ENCODE measurements at places on chromosomes 3 and 15. TPM values are rescaled to one million over a fixed set of nuclear protein-coding genes. Genes with fewer than 3 reads are reported as not detected.

FGD5 gene
- polyA plus RNA-seq, result 9.5 TPM

GCSAM gene
- polyA plus RNA-seq, result not detected

GRCh38 chr15:90458061-90458460, 70.0 kb downstream of the IQGAP1 start:
- no peaks in the 10 kb centered on the region for H3K27me3 ChIP-seq
- DNase-seq, result no peak
- no peaks in the 10 kb centered on the region for H3K4me1 ChIP-seq
- H3K27ac ChIP-seq, result no peak overlapping the region
- peaks cover 93% of the 10 kb centered on the region for H3K36me3 ChIP-seq

UPK1B gene
- 1.4 TPM for polyA plus RNA-seq

GRCh38 chr3:128366652-128367051, 100.0 kb downstream of the DNAJB8 start:
- DNase-seq, result no peak
- H3K27me3 ChIP-seq, result no peaks in the 10 kb centered on the region
- H3K4me1 ChIP-seq, result no peaks in the 10 kb centered on the region
- H3K36me3 ChIP-seq, result no peaks in the 10 kb centered on the region

- H3K4me3 ChIP-seq, result no peak overlapping the region
- H3K4me1 ChIP-seq, result peaks cover 41% of the 10 kb centered on the region
- H3K27me3 ChIP-seq, result no peaks in the 10 kb centered on the region
- H3K27ac ChIP-seq, result no peak overlapping the region
- no peak for DNase-seq
Measured at GRCh38 chr3:128320551-128321340, 145.9 kb downstream of the DNAJB8 start.

DNA sequence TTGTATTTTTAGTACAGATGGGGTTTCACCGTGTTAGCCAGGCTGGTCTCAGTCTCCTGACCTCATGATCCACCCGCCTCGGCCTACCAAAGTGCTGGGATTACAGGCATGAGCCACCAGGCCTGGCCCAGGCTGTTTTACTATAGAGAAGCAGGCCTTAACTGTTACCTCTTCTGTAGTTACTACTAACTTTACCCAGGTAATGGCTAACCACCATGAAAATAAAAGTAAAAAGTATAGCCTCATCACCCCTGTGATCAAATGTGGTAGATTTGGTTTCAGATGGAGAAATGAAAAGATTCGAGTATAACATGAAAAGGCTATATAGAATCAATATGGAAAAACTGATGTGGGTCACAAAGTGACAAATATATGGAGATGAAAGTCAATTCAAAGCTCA, 210.1 kb downstream of the CD47 start:
- H3K4me3 ChIP-seq, result no peak overlapping the region
- H3K4me1 ChIP-seq, result no peaks in the 10 kb centered on the region
- H3K27ac ChIP-seq, result no peak overlapping the region
- no peaks in the 10 kb centered on the region for H3K27me3 ChIP-seq
- no peaks in the 10 kb centered on the region for H3K36me3 ChIP-seq

HDGFL3 gene
- 15.6 TPM for polyA plus RNA-seq

GRCh38 chr3:19348941-19349564, 200.7 kb downstream of the KCNH8 start:
- H3K27me3 ChIP-seq, result no peaks in the 10 kb centered on the region
- DNase-seq, result no peak
- H3K4me1 ChIP-seq, result no peaks in the 10 kb centered on the region
- H3K36me3 ChIP-seq, result no peaks in the 10 kb centered on the region

GRCh38 chr3:194686816-194687637, 1.3 kb downstream of the FAM43A start:
- peak overlapping the region; percentile 88 for H3K27ac ChIP-seq
- H3K36me3 ChIP-seq, result no peaks in the 10 kb centered on the region
- peak overlapping the region; percentile 65 for H3K4me3 ChIP-seq

KPNA1 gene
- polyA plus RNA-seq, result 6.7 TPM

- no peaks in the 10 kb centered on the region for H3K36me3 ChIP-seq
- H3K4me1 ChIP-seq, result peaks cover 37% of the 10 kb centered on the region
- no peaks in the 10 kb centered on the region for H3K27me3 ChIP-seq
- H3K27ac ChIP-seq, result peak overlapping the region; percentile 82
- peak overlapping the region; percentile 55 for H3K4me3 ChIP-seq
- peak; percentile 61 for DNase-seq
Measured at GRCh38 chr15:38073178-38073946, 138.9 kb downstream of the TMCO5A start.

DNA sequence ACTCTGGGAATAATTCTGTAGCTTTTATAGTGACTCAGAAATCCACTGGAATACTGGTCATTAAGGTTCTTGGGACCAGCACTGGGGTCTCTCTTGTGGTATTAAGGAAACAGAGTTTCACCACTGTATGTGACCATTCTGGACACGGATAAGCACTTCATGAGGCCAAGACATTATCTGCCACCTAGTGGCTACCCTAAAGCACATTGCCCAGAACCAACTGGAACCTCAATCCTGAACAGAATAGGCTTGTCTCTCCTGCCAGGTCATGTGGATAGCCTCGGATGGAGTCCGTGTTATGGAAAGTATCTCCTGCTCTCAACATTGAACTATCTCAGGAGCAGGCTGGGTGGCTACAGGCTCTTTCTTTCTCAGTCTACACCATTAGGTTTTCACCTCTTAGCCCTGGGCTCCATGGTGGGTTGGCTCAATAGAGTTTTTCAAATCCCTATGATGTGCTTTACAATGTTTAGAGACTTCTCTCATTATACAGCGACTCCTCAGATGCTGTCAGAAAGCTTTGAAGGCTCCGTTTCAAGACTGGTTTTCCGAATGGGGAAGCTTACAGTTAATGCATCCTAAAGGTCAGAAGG, 167.6 kb upstream of the ST8SIA2 start:
- no peaks in the 10 kb centered on the region for H3K27me3 ChIP-seq
- H3K4me1 ChIP-seq, result no peaks in the 10 kb centered on the region
- peak; percentile 46 for DNase-seq
- H3K27ac ChIP-seq, result no peak overlapping the region
- H3K36me3 ChIP-seq, result no peaks in the 10 kb centered on the region

SNX22 gene
- 4.5 TPM for polyA plus RNA-seq

GRCh38 chr3:155553326-155553725, 191.5 kb downstream of the PLCH1 start:
- H3K27me3 ChIP-seq, result no peaks in the 10 kb centered on the region
- H3K36me3 ChIP-seq, result no peaks in the 10 kb centered on the region
- no peak overlapping the region for H3K27ac ChIP-seq
- H3K4me3 ChIP-seq, result no peak overlapping the region

FAM98B gene
- 11.5 TPM for polyA plus RNA-seq

BHLHE40 gene
- polyA plus RNA-seq, result 24.1 TPM

DNA sequence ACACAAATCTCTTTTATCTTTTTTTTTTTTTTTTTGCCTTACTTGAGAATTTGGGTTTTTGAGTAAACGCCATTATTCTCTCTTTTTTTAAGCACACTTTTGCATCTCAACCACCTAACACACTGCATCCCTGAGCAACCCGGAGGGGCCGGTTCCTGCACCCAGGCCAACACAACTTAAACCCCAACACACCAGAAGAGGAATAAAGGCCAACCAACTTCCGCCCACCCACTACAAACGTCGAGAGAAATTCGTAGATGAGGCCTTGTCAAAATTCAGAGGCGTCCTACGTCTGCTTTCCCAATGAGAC, 389 bp upstream of the CCNB2 start:
- DNase-seq, result no peak
- peaks cover 11% of the 10 kb centered on the region for H3K36me3 ChIP-seq
- H3K4me1 ChIP-seq, result no peaks in the 10 kb centered on the region
- no peak overlapping the region for H3K27ac ChIP-seq
- H3K4me3 ChIP-seq, result peak overlapping the region; percentile 55

DNA sequence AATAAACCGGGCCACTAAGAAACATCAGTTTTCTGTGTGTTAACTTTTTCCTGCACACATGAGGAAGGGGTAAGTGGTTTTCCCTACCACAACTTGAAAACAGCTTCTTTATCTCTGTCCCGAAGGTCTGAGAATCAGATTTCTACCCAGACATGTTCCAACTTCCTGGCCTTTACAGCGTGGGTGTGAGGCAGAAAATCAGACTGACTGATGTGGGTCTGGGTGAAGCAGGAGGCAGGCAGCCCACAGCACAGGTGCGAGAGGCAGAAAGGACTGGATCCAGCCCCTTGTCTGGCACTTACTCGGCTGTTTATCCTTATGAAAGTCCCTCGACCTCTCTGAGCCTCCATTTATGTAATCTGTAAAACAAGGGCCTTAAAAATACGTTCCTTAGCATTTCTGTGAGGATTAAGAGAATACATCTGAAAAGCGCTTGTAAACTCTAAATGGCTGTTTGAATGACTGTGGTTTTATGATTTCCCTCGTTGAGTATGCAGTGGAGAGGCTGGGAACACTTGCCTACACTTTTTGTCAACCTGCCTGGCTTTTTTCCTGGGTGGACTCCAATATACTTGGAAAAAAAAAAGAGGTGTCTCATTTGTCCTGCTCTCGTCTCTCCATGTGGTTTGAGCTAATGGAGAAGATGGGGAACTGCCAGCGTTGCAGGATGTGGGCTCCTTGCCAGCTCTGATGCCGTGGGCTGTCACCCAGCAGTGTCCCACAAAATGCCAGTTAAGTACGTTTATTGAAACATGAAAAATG, 3.1 kb downstream of the AGBL1 start:
- peaks cover 8% of the 10 kb centered on the region for H3K4me1 ChIP-seq
- DNase-seq, result no peak
- peaks cover 12% of the 10 kb centered on the region for H3K27me3 ChIP-seq
- no peaks in the 10 kb centered on the region for H3K36me3 ChIP-seq
- H3K4me3 ChIP-seq, result no peak overlapping the region

RLBP1 gene
- not detected for polyA plus RNA-seq

NKIRAS1 gene
- 5.9 TPM for polyA plus RNA-seq

DNA sequence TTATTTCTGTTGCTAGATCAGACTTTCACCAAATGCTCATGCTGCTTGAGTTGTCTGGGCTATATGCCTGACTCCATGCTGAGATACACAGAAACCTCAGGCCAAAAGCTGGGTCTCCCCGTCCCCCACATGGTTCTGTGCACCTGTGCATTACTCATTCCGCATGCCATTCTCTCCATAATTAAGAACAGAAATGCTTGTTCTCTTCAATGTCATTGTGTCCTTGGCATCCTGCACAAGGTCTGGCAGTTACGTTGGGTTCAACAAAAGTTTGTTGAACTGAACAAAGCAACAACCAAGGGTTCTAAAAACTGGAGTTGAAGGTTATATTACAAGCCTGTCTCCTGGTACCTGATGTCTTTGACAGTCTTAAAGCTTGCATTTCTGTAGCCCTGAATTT, 177.5 kb downstream of the FNDC3B start:
- H3K27ac ChIP-seq, result no peak overlapping the region
- H3K4me3 ChIP-seq, result no peak overlapping the region
- no peak for DNase-seq
- H3K27me3 ChIP-seq, result no peaks in the 10 kb centered on the region
- H3K4me1 ChIP-seq, result no peaks in the 10 kb centered on the region
- H3K36me3 ChIP-seq, result no peaks in the 10 kb centered on the region

DNA sequence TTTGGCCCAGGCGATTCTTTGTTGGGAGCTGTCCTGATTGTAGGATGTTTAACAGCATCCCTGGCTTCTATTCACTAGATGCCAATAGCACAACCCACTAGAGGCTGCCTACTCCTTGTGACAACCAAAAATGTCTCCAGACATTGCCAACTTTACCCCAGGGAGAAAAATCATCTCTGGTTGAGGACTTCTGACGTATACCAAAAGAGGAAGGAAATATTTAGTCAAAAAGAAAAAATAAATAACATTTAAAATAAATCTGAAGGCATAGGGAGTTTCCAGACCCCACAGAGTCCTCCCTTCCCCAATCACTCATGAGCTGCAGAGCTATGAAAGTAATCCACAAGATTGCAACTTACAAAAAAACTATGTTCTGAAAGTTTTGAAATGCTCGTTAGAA, 61.0 kb downstream of the MECOM start:
- no peak overlapping the region for H3K27ac ChIP-seq
- H3K4me1 ChIP-seq, result no peaks in the 10 kb centered on the region
- no peaks in the 10 kb centered on the region for H3K27me3 ChIP-seq
- no peak overlapping the region for H3K4me3 ChIP-seq
- DNase-seq, result no peak
- peaks cover 3% of the 10 kb centered on the region for H3K36me3 ChIP-seq

DNA sequence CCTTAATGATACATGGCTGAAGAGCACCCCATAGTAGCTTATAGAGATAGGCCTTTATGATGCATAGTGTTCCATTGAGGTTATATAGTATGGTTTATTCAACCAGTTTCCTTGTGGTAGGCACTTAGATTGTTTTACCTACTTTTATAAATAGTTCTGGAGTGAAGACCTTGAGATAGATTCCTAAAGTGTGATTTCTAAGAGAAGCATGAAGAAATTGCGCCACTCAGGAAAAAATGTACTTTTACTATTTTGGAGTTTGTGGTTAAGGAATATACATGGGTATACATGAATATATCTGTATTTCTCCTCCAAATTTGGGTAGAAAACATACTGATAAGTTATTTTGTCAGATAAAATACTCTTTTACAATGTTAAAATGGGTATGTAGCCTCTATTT, 70.5 kb downstream of the CHD2 start:
- no peak overlapping the region for H3K4me3 ChIP-seq
- peaks cover 21% of the 10 kb centered on the region for H3K4me1 ChIP-seq
- no peak overlapping the region for H3K27ac ChIP-seq
- H3K36me3 ChIP-seq, result peaks cover 39% of the 10 kb centered on the region
- DNase-seq, result no peak

- DNase-seq, result no peak
- no peaks in the 10 kb centered on the region for H3K4me1 ChIP-seq
- no peaks in the 10 kb centered on the region for H3K36me3 ChIP-seq
- H3K27ac ChIP-seq, result no peak overlapping the region
- H3K4me3 ChIP-seq, result no peak overlapping the region
Measured at GRCh38 chr3:99365979-99366378, 272.4 kb upstream of the COL8A1 start.

- no peaks in the 10 kb centered on the region for H3K4me1 ChIP-seq
- no peaks in the 10 kb centered on the region for H3K27me3 ChIP-seq
- DNase-seq, result no peak
- no peak overlapping the region for H3K4me3 ChIP-seq
- H3K27ac ChIP-seq, result no peak overlapping the region
Measured at GRCh38 chr3:98032265-98032664, 2.9 kb downstream of the GABRR3 start.

- no peak for DNase-seq
- H3K27me3 ChIP-seq, result no peaks in the 10 kb centered on the region
- no peaks in the 10 kb centered on the region for H3K4me1 ChIP-seq
- H3K27ac ChIP-seq, result no peak overlapping the region
Measured at GRCh38 chr3:85264381-85264780, 305.6 kb downstream of the CADM2 start.

- peaks cover 12% of the 10 kb centered on the region for H3K4me1 ChIP-seq
- H3K36me3 ChIP-seq, result no peaks in the 10 kb centered on the region
- H3K4me3 ChIP-seq, result no peak overlapping the region
- no peak for DNase-seq
- no peaks in the 10 kb centered on the region for H3K27me3 ChIP-seq
Measured at GRCh38 chr3:81651139-81651538, 110.3 kb downstream of the GBE1 start.

DNA sequence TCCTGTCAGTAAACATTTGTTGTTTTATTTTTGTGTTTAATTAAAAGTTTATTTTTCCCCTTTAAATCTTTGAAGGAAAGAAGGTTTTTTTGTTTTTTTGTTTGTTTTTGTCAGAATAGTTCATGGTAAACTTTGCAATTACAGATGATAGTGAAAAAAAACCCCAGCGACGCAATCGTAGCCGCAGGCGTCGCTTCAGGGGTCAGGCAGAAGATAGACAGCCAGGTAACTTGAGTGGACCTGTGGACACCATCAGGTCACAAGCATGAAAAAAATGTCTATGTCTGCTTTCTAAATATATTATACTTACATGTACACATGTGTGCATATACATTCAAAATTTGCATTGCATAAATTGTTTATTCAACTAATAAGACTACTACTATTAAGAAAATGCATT, 18.6 kb downstream of the DNAJC19 start:
- H3K27ac ChIP-seq, result no peak overlapping the region
- H3K4me3 ChIP-seq, result no peak overlapping the region
- no peak for DNase-seq
- no peaks in the 10 kb centered on the region for H3K4me1 ChIP-seq
- peaks cover 77% of the 10 kb centered on the region for H3K36me3 ChIP-seq

All from stomach (tissue), 19 donors.